ENCODE measurements at places on chromosomes 2 and 18.

- no peak for DNase-seq
Observed at GRCh38 chr2:62570861-62571698, 65.1 kb upstream of the TMEM17 start.

DNA sequence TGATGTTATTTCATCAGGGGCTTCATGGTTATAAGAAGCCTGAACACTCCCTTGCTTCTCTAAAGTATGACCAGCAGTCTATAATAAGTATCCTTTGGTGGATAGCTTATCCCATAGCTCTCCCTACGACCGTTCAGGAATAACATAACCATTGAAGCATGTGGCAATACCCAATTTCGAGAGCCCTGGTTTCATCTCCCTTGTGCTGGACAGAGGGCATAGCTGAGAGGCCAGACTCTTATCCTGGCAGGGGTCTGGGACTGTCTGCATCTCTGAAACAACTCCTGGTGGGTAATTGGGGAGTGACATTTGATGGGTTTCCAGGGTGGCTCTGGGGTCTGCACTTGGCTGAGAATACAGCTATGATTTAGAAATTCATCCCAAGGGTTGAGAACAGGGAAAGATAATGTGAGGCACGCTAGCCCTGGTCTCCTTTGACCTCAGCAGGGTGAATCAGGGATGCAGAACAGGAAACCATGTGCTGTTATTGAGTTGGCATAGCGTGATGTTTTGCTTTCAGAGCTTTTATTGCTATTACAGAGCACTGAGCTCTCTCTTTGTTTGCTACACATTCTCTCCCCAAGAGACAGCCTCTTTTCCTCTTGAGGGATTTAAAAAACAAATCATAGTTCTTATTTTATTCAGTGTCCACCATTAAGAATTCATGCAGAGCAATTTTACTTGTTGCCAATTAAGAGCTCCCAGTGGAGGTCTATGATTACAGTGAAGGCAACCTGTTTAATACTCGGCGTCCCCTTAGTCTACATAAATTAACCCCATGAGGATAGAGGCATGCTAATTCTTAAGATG lies 274.5 kb downstream of the NCKAP5 start:
- no peak for DNase-seq

GRCh38 chr2:45435316-45435715 lies 175.8 kb downstream of the SRBD1 start:
- DNase-seq: no peak

DNA sequence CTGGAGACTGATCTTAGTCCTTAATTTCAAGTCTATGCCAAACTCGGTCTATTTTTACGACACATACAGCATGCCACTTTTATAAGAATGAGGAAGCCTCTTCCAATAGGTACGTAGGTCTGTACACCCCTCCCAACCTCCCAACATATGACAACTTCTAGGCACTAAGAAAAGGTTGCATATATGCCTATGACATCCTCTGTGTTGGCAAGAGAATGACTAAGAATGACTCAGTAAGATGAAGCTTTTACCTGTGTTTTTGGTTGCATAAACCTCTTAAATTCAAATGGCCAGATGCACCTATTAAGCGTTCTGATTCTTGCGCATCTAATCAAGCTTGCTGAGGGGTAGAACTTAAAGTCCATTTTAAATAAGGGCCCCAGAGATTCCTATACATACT lies 586.4 kb upstream of the ZEB2 start:
- DNase-seq: no peak

GRCh38 chr2:209584915-209585314 lies 161.1 kb downstream of the MAP2 start:
- DNase-seq: no peak

- DNase-seq: no peak
Observed at GRCh38 chr2:39725401-39725800, 53.7 kb downstream of the THUMPD2 start.

GRCh38 chr2:29250977-29251376 lies 135.8 kb downstream of the CLIP4 start:
- DNase-seq: no peak

- no peak for DNase-seq
Observed at GRCh38 chr2:23460228-23460627, 75.2 kb downstream of the KLHL29 start.

GRCh38 chr18:26711756-26712155 lies 153.8 kb downstream of the AQP4 start:
- DNase-seq: no peak

- DNase-seq: no peak
Observed at GRCh38 chr2:105072039-105072438, 34.2 kb downstream of the MRPS9 start.

DNA sequence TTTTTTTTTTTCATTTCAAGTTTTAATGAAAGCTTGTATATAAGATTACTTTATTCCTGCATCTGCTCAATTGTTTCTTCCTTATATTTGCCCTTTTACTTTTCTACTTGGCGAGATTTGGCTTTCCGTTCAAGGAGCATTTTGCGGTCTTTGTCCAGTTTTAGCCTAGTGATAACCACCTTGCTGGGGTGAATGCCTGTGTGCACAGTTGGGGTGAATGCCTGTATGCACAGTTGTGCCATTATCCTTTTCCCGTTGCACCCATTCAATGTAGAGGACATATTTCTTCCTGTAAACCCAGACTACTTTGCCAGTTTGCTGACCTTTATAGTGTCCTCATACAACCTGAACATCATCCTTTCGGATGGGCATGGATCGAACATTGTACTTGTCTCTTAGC lies 12.0 kb downstream of the ZNF236 start:
- DNase-seq: no peak

DNA sequence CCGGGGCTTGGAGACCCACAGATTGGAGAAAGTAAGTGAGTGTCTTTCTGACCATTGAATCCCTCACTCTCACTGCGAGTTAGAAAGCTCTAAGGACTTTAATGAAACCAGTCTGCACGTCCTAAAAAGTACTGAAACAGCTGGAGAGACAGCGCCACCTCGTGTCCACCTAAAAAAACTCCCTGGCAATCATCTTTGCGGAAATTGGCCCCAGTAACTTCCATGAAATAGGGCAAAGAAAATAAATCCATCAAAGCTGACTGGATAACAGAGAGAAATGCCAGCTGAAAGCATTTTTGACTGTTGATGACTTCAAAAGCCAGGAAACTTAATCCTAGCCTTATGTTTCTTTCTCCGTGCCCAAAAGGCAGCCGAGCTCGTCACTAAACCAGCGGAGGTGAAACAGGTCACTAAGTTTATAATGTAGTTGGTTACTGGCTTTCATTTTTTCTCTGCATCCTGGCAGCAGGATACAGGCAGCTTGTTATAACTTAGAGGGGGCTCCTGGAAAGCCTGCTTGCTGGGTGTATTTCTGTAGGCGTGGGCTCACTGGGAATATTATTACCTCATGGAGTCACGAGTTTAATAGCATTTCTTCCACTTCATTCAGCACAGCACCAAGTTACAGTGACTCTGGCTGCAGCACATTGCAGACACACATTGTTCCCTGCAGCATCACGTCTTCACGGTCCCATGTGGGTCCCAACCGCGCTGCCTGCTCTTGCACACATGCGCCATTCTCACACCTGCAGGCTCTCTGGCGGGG lies 266.5 kb downstream of the HRH4 start:
- DNase-seq: peak; percentile 76

DNA sequence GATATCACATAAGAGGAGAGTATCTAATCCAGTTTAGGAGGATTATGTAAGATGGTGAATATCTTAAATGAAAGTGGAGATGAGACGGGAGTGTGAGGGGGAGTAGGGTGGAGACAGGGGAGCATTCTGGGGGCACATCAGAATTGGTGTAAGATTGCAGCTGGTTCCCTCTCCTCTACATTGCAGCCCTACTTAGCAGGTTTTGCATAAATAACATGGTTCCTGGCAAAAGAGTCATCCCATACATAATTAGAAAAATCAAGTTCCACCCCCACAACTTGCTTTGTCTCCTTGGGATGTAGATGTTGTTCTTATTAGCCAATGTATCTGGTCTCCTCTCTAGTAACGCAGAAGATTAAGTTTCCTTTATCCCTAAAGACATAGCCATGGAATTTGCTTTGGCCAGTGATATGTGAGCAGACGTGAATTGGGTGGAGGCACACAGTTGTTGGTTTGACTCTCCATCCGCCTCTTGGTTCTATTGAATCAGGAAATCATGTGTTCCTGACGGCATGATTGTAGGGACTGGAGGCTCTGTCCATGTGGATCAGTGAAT lies 137.9 kb downstream of the KLHL14 start:
- DNase-seq: no peak

DNA sequence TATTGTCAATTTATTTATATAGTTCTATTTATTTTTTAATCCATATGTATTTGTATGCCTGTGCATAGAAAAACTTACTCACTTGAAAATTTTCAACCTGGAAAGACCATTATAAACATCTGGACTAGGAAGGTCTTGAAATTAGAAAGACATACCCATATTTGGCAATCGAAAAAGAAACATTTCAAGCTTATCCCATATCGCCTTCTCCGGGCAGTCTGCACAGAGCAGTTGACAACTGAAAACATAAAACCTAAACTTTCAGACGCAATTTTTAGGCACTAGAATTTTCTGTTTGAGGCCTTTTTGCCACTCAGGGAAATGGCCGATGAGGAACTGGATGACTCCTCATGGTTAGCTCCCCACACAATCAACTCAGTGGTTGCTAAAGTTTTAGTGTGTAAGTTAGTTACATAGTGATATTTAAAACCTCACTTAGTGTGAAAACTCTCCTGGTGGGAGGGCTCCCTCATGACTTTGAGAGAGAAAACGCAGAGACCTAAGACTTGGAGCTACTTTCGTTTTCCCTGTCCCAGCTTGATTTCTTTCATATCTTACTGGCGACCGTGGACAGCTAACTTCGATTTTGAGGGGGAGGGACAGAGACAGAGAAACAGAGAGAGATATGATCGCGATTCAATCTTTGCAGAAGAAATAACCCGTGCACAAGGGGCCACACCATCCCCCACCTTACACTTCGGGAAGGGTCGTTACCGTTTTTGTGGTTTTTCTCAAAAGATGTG lies 3.2 kb upstream of the HOXD12 start:
- no peak for DNase-seq

GRCh38 chr2:157431176-157431575 lies 12.7 kb downstream of the CYTIP start:
- no peak for DNase-seq

DNA sequence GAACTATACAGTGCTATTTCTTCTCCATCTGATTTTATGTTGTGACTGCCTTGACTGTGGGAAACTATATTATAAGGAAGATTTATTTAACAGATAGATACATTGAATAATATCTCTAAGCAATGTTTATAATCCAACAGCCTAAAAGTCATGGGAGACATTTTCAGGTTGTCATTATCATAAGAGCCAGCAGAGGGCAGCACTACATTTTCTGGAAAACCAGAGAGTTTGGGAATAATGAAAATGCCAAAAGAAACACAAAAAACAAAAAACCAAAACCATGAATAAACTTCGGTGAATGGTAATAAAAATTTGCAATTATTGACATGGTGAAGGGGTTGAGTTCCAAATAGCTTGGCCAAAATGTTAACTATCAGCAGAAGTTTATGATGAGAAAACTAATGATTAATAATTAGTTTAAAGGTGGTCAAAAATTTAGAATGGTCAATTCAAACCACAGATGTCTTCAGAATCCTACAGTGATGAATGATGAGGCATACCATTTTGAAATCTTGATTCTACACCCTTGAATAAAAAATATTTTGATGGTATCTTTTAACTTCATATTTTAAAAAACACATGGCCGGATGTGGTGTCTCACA lies 4.7 kb downstream of the EEF1B2 start:
- peak; percentile 7 for DNase-seq

DNA sequence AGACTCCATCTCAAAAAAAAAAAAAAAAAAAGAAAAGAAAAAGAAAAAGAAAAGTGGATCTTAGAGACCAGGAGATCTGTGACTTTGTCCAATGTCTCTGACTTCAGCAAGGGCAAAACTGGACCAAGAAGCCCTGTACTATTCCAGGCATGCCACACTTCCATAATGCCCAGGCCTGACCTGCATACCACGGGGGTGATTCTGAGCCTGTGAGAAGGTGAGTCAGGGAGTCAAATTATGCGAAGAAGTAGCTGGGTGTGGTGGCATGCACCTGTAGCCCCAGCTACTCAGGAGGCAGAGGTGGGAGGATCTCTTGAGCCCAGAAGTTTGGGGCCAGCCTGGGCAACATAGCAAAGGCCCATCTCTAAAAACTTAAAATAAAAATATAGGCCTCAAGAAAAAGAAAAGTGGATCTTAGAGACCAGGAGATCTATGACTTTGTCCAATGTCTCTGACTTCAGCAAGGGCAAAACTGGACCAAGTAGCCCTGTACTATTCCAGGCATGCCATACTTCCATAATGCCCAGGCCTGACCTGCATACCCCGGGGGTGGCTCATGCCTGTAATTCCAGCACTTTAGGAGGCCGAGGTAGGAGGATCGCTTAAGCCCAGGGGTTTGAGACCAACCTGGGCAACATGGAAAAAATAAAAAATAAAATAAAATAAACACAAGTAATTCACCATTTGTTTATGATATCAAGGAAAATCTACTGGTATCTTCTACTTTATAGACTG lies 12.2 kb upstream of the PUM2 start:
- no peak for DNase-seq

- DNase-seq: no peak
Observed at GRCh38 chr2:154837035-154837434, 138.5 kb downstream of the KCNJ3 start.

- DNase-seq: no peak
Observed at GRCh38 chr2:41836948-41837347, 210.9 kb upstream of the PKDCC start.

GRCh38 chr18:70046796-70047195 lies 99.1 kb upstream of the CD226 start:
- no peak for DNase-seq

DNA sequence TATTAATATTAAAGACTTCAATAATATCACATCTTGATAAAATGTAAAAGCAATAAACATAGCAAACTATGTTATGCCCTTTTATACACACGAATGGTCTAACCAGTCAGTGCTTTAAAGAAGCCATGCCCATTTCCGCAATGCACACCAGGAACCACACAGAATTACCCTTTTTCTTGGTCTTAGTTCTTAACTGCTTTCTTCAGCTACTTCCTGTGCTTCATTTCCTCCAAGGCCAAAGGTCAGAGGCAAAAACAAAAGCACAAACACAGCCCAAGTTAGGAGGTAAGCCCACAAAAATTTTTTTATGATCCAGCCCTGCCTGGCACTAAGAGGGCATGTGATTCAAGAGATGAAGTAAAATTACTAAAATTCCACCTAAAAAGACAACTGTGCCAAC lies 267.2 kb downstream of the FBXO15 start:
- no peak for DNase-seq

DNA sequence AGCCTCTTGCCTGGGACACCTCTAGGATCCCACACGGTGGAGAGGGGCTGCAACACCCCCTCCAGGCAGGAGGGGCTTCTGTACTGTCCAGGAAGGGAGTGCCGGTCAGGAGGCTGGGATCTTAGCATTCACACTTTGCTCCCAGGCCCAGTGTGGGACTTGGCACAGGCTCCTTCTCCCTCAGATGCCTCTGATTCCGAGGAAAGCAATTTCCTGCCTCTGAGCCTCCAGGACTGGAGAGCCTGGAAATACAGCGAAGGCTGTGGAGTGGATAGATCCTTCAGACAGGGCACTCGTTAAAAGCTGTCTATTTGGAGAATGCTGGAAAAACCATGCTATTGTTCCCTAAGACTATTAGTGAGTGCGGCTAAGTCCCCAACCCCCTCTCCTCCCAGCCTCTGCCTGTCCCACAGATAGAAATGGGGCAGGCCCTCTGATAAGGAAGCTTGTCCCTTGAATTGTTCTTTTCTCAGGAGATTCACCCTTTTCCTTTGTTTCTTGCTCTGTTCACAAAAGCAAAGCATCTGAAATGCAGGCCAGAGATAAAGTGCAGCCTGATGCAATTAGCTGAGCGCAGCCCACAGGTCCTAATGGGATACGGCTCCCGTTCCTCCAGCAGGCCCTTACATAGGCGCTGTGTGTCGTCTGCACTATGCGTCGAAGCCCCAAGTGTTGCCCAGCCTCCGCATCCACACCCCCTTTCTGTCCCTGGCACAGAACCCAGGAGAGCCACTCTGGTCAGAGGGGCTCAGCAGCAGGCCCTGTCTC lies 252.2 kb downstream of the KLHL29 start:
- DNase-seq: no peak
